Activated CD4-positive, alpha-beta memory T cell treated with anti-CD3 and anti-CD28 coated beads for 36 hours (primary cell): ENCODE measurements at places on chromosomes 4 and X. TPM values are rescaled to one million over a fixed set of nuclear protein-coding genes. Genes with fewer than 3 reads are reported as not detected.

MID1IP1 gene
- total RNA-seq, result 78.7 TPM

DNA sequence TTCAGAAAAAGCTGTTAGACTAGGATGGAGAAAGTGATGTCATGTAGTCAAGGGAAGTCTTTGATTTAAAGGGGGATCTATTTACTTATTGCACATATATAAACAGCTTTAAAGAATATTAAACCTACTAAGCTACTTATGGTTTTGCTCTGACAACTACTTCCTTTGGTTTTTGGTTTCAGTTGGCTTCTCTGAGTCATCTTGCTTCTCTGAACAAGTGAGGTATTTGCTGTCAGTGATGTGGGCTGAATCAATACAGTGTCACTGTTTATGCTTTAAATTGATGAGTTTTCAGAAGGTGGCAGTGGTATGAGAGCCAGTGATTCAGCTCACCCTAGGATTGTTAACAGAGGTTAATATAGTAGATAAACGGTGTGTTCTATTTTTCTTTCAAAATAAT is 75.1 kb downstream of the CEP44 start:
- DNase-seq, result no peak
- no peaks in the 10 kb centered on the region for H3K36me3 ChIP-seq
- peaks cover 5% of the 10 kb centered on the region for H3K4me1 ChIP-seq
- H3K4me3 ChIP-seq, result no peak overlapping the region
- no peak overlapping the region for H3K27ac ChIP-seq

GRCh38 chr4:4859799-4860599 is 534 bp downstream of the MSX1 start:
- peaks cover 4% of the 10 kb centered on the region for H3K36me3 ChIP-seq
- DNase-seq, result no peak
- H3K27me3 ChIP-seq, result peaks cover 80% of the 10 kb centered on the region
- peaks cover 36% of the 10 kb centered on the region for H3K4me1 ChIP-seq

QRFPR gene
- total RNA-seq, result not detected

GRCh38 chr4:55399581-55399980 is 3.8 kb downstream of the TMEM165 start:
- no peak for DNase-seq
- H3K36me3 ChIP-seq, result peaks cover 45% of the 10 kb centered on the region
- H3K27ac ChIP-seq, result no peak overlapping the region
- H3K4me1 ChIP-seq, result peaks cover 43% of the 10 kb centered on the region
- peak overlapping the region; percentile 88 for H3K4me3 ChIP-seq

DNA sequence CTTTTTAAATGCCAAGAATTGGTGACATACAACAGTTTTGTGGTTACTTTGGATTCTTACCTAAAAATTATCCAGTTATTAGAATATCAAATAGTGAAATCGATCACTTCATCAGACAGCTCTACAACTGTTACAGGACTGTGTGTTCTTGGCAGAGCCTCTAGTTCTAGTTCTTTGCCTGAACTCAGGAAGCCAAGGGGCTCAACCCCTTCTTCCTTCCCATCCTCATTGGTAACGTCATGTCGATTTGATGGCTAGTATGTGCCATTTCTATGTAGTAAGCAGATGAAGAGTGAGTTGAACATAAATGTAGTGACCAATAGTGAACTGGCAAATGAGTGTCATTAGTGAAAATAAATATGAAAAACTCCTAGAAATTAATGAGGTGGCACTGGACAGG is 59.4 kb upstream of the LIMCH1 start:
- no peaks in the 10 kb centered on the region for H3K36me3 ChIP-seq
- no peak overlapping the region for H3K27ac ChIP-seq
- H3K4me1 ChIP-seq, result no peaks in the 10 kb centered on the region
- no peak overlapping the region for H3K4me3 ChIP-seq
- H3K27me3 ChIP-seq, result peaks cover 2% of the 10 kb centered on the region

TCEAL5 gene
- not detected for total RNA-seq

CXorf49B gene
- not detected for total RNA-seq

- no peaks in the 10 kb centered on the region for H3K36me3 ChIP-seq
- no peak for DNase-seq
- no peak overlapping the region for H3K27ac ChIP-seq
Observed at GRCh38 chr4:140037353-140038030, 116.5 kb downstream of the MAML3 start.

DNA sequence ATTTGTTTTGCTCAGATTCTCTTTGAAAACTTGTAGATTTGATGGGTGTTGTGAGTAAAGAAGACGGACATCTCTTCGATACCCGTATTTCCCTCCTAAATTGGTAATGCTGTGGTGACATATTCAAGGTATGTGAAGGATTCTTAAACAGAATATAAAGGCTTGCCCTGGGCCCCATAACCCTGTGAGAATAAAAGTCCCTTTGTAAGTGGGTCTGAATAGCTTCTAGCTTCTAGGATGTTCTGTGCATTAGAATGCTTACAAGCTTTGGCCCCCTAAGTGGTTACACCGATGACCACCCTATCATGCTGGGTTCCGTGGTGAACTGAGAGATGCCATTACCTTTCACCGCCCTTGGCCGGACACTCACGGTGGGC is 574 bp upstream of the MOB1B start:
- peak overlapping the region; percentile 59 for H3K27ac ChIP-seq
- no peaks in the 10 kb centered on the region for H3K27me3 ChIP-seq
- peak overlapping the region; percentile 88 for H3K4me3 ChIP-seq
- peaks cover 10% of the 10 kb centered on the region for H3K36me3 ChIP-seq

- no peak overlapping the region for H3K27ac ChIP-seq
- DNase-seq, result no peak
- no peaks in the 10 kb centered on the region for H3K27me3 ChIP-seq
Observed at GRCh38 chr4:47519239-47519883, 34.3 kb downstream of the ATP10D start.

RAB40A gene
- not detected for total RNA-seq

DNA sequence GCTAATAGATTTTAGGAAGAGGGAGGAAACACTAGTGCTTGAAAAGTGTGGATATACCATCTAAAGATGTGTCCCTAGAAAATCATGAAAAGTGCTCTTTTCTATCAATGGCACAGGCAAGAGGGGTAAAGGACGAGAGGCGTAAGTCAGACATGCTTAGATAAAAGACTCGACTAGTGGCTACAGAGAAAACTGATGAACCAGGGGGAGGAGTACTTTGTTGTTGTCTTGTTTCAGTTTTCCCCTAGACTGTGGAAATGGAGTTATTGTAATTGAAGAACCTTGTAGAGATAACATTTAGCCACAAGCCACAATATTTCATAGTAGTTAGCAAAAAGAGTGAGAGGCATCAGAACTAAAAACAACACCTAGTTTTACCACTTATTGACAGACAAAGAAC is 21.4 kb downstream of the GALNTL6 start:
- H3K27me3 ChIP-seq, result no peaks in the 10 kb centered on the region
- no peaks in the 10 kb centered on the region for H3K36me3 ChIP-seq
- H3K4me1 ChIP-seq, result no peaks in the 10 kb centered on the region
- H3K27ac ChIP-seq, result no peak overlapping the region
- H3K4me3 ChIP-seq, result no peak overlapping the region

DNA sequence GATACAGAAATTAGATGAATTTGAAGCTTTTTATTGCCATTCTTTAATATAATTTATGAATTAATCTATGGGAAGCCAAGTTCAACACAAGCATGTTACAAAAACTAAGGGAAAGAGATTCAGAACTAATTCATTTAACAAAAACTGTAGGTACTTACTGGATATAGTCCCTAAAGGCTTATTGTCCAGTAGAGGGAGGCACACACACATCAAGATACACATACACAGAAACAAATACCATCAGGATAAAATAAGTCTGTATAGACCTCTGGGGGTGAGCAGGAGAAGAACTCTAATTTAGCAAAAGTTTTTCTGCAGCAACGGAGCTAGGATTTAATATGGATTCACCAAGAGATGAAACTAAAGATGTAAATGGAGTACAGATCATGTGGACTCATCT is 83.0 kb upstream of the IL13RA1 start:
- no peak overlapping the region for H3K27ac ChIP-seq
- no peaks in the 10 kb centered on the region for H3K4me1 ChIP-seq
- DNase-seq, result no peak

DNA sequence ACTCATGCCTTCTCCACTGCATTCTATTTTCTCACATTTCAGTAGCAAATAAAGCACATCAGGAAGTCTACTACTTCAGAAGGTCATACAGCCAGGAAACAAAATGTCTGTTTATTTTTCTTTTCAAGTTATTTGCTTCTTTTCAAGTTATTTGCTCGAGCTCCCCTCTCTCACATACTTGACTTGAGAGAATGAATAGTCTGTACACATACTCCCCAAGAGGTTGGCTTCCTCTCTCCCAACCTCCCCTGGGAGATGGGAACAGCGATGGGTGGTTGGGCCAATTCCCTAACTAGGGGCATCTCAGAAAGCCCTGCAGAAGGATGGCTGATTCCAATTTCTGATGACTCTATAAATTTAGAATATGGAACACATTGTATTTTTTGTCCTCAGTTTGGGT is 64.7 kb upstream of the PTPN13 start:
- H3K4me3 ChIP-seq, result no peak overlapping the region
- no peak overlapping the region for H3K27ac ChIP-seq
- peaks cover 3% of the 10 kb centered on the region for H3K4me1 ChIP-seq

- no peak for DNase-seq
- H3K27ac ChIP-seq, result no peak overlapping the region
- no peak overlapping the region for H3K4me3 ChIP-seq
Observed at GRCh38 chrX:99353412-99353811, 1056.7 kb downstream of the PCDH19 start.

- H3K4me1 ChIP-seq, result no peaks in the 10 kb centered on the region
- H3K27ac ChIP-seq, result no peak overlapping the region
- no peak overlapping the region for H3K4me3 ChIP-seq
- no peak for DNase-seq
- H3K27me3 ChIP-seq, result no peaks in the 10 kb centered on the region
Observed at GRCh38 chr4:8286719-8287342, 17.3 kb downstream of the HTRA3 start.

PDCL2 gene
- not detected for total RNA-seq

GRCh38 chr4:139559687-139560086 is 3.7 kb upstream of the SETD7 start:
- H3K4me1 ChIP-seq, result peaks cover 51% of the 10 kb centered on the region
- no peaks in the 10 kb centered on the region for H3K27me3 ChIP-seq
- no peak overlapping the region for H3K4me3 ChIP-seq
- H3K27ac ChIP-seq, result no peak overlapping the region
- H3K36me3 ChIP-seq, result peaks cover 4% of the 10 kb centered on the region
- peak; percentile 11 for DNase-seq

DNA sequence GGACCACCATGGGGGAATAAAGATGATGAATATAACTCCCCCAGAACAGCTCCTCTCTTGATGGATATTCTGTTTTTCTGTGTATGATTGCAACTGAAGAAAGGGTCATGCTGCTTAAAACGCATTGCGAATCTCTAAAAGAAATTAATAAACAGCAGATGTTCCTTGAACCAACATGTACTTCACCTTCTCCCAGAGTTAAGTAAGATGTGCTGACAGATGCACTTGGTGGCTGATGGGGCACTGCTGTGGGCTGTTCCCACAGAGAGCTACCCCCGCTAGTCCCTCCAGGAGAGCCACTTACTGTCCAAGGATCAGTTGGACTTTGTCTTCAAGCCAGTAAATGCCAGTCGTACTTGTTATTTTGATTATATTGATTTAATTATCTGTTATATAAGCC is 26.3 kb upstream of the C4orf54 start:
- no peak for DNase-seq
- H3K4me3 ChIP-seq, result no peak overlapping the region
- H3K4me1 ChIP-seq, result no peaks in the 10 kb centered on the region
- peaks cover 14% of the 10 kb centered on the region for H3K27me3 ChIP-seq
- H3K27ac ChIP-seq, result no peak overlapping the region

- H3K4me1 ChIP-seq, result peaks cover 4% of the 10 kb centered on the region
- no peaks in the 10 kb centered on the region for H3K36me3 ChIP-seq
- H3K4me3 ChIP-seq, result no peak overlapping the region
- no peak for DNase-seq
- H3K27me3 ChIP-seq, result no peaks in the 10 kb centered on the region
Observed at GRCh38 chrX:44071847-44072551, 98.8 kb upstream of the NDP start.

PFKFB1 gene
- total RNA-seq, result 0.53 TPM

DNA sequence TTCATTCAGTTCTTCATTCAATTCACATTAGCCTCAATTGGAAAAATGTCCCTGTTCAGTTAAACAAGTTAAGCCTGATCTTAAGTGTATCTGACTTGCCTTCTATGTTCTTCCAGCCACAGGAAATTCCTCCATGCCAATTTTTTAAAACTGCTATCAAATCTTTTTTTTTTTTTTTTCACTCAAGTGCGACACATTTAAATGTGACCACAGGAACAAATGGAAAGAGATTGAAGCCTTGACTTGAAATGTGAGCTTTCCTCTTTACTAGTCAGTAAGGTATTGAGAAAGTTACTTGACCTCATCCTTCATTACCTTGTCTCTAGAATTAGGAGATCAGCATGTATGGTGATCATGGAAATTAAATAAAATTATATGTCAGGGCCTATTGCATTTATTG is 165.1 kb downstream of the SLIT2 start:
- H3K4me3 ChIP-seq, result no peak overlapping the region
- no peaks in the 10 kb centered on the region for H3K27me3 ChIP-seq
- H3K4me1 ChIP-seq, result peaks cover 4% of the 10 kb centered on the region
- DNase-seq, result no peak
- no peaks in the 10 kb centered on the region for H3K36me3 ChIP-seq

KLHL5 gene
- 35.6 TPM for total RNA-seq

- no peak overlapping the region for H3K4me3 ChIP-seq
- no peak overlapping the region for H3K27ac ChIP-seq
- H3K4me1 ChIP-seq, result no peaks in the 10 kb centered on the region
- no peaks in the 10 kb centered on the region for H3K27me3 ChIP-seq
- no peak for DNase-seq
Observed at GRCh38 chr4:13986548-13986947, 359.0 kb upstream of the BOD1L1 start.
